ENCODE measurements at places on chromosomes 11 and 22. TPM values are rescaled to one million over a fixed set of nuclear protein-coding genes. Genes with fewer than 3 reads are reported as not detected.
A peak's percentile ranks its signal among the peaks of the same experiment; 100 is the strongest.

The TRIM49D1 gene
- total RNA-seq, result not detected

The GPR83 gene
- 0.28 TPM for total RNA-seq

The ADAMTS15 gene
- 6.2 TPM for total RNA-seq

The CYTH4 gene
- 30.2 TPM for total RNA-seq

The IL18 gene
- total RNA-seq, result 25.2 TPM

The SLC22A6 gene
- total RNA-seq, result 2.4 TPM

The SYT9 gene
- total RNA-seq, result 1.5 TPM

The TMEM191C gene
- 1.4 TPM for total RNA-seq

The INPP5J gene
- total RNA-seq, result 6.2 TPM

The AGBL2 gene
- 5.6 TPM for total RNA-seq

GRCh38 chr11:122765487-122766131 lies 72.7 kb upstream of the CRTAM start:
- no peak for DNase-seq

DNA sequence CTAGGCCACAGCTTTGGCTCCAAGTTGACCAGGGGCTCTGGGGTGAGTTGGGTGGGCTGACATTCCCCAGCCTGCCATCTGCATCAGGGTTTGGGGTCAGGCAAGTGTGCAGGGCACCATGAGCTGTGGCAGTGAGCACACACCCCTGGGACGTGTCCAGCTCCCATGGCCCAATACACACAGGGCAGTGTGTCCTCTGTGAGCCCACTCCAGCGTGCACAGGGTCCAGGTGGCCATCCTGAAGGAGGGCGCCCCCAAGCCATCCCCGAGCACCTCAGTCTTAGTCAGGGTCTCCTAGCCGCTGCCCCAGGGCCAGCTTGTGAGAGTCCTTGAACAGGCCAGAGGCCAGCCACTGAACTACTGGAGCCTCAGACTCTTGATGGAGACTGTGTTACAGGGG lies 1.2 kb upstream of the FGF3 start:
- peak; percentile 32 for DNase-seq

- DNase-seq, result no peak
Measured at GRCh38 chr22:49755631-49756001, 72.1 kb downstream of the BRD1 start.

- DNase-seq, result no peak
Measured at GRCh38 chr11:122793515-122793914, 44.8 kb upstream of the CRTAM start.

- no peak for DNase-seq
Measured at GRCh38 chr11:128614026-128614425, 26.7 kb upstream of the ETS1 start.

DNA sequence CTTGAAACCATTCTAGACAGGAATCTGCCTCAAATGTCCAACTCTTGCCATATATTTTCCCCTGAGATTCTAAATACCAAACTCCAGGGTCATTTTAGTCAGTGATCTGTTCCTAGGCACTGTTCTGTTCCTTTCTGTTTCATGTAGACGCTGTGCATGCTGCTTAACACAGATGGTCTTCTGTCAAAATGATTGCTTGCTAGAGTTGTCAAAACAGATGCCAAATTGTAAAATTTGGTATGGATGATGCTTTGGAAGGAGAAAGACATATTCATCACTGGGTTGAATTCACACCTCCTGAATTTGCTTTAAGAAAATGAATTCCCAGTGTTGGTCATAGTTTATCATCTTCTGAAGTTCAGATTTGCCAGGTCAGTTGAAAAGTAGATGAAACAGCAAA lies 425.9 kb downstream of the ETS1 start:
- no peak for DNase-seq

GRCh38 chr11:20355221-20356219 lies 8.0 kb upstream of the HTATIP2 start:
- DNase-seq, result peak; percentile 36

DNA sequence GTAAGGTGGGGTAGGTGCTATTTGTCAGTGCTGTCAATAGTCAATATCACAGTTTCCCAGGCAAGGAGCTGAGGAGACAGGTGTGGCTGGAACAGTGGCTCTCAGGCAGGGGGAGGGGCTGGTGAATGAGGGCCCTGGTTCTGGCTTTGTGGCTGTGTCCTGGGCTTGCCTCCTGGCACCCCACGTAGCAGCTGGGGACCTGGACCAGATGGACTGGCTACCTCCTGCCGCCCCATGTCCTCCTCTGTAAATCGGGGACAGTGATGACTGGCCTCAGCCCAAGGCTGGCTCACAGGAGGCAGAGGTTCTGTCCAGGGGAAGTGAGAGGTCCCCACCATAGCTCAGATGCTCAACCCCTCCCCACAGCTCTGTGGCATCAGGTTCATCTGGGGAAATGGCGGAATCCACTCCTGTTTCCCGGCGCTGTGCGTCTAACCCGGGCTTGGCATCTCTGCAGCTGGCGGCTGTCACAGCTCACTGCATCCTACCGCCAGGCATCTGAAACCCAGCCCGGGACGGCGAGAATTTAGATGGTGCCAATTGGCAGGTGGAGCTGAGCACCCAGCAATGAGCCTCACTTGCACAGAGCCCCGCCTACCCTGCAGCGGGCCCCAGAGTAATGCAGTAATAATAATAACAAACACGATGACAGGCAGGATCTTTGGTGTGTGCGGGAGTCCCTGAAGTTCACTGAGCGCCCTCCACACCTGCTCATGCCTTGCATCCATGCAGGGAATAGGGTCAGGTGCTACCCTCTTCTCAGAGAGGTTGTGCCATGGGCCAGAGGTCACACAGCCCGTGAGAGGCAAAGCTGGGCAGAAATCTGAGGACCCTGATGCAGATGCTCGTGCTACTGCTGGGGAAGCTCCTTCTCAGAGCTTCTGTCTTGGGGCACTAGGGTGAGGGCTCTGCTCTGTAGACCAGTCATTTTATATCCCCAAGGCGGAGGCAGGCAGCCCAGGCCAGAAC lies 27.8 kb upstream of the SHISAL1 start:
- DNase-seq, result no peak

- DNase-seq, result no peak
Measured at GRCh38 chr11:124586238-124586860, 16.6 kb downstream of the OR8A1 start.

DNA sequence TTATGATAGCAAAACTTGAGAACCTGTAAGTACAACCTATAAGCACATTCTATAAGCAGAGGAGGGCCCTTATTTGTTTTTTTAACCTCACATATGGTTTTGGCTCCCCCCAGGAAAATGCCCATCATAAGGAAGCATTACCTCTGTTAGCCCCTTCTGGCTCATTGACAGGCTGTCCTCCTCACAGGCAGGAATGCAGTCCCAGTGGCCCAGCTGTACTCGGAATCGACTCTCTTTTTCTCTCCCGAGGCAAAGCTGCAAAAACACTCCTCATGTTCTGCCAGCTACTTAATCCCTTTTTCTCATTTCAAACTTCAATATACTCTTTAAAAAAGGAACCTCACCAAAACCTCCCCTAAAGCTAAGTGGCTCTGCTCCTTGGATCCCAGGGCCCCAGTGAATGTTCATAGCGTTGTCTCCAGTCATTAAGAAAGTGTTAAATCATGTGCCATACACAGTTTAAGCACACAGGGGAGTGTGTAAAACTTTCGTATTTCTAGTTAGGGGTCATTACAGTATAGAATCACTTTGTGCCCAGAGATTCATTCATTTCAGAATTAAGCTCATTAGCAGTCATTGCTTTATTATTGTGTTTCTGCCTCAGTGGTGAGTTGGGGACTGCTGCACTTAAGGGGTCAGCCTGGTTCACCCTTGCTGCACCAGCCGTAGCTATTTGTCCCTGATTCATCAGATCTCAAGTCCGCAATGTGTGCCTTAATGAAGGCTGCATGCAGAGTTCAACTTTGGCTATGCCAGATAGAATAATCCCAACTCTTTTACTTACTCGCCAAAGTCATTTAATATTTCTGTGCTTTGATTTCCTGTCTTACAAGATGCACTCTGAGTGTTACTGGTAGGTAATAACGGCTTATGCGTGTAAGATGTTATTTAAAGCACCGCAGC lies 57.6 kb downstream of the JRKL start:
- no peak for DNase-seq

GRCh38 chr11:19790831-19791552 lies 78.4 kb downstream of the NAV2 start:
- no peak for DNase-seq

DNA sequence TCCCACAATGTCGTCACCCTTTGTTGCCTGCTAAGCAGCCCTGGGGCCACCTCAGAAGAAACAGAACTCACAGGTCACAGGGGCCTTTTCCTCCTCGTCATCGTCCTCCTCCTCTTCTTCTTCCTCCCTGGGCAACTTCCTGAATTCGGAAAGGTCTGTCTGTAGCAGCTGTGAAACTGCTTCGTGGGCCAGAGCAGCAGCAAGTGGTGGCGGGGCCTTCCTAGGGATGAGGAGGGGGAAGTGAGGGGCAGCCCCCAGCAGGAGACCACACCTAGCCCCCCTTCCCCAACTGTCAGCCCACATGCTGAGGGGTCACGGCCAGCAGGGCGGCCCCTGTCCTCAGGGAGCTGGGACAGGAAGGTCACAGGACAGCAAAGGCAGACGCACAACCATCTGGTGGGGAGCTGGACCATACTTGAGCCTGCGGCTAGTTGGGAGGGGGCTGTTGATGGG lies 13.2 kb downstream of the PPM1F start:
- peak; percentile 43 for DNase-seq

- no peak for DNase-seq
Measured at GRCh38 chr11:99257131-99257530, 236.4 kb downstream of the CNTN5 start.

DNA sequence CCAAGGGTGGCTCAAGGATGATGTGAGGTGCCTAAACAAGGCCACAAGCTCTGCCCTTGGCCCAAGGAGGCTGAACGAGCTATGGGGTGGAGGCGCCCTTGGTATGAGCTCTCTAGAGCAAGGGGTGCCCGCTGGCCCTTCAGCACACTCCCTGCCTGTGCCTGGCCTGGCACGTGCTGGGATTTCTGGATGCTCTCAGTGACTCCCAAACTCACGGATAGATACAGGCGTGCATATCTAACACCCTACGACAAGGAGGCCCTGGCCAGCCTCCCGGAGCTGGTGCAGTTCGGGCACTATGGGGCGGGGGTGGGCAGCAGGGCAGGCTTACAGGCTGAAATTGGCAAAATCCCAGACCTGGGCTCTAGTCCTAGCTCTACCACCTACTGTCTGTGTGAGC lies 30.6 kb downstream of the SCUBE1 start:
- no peak for DNase-seq

GRCh38 chr22:23579870-23580575 lies at the start of gene IGLL1:
IGLL1 (minus strand) TSS chr22:23580290; CDS start chr22:23580190, 100 bp downstream.
- DNase-seq, result no peak

DNA sequence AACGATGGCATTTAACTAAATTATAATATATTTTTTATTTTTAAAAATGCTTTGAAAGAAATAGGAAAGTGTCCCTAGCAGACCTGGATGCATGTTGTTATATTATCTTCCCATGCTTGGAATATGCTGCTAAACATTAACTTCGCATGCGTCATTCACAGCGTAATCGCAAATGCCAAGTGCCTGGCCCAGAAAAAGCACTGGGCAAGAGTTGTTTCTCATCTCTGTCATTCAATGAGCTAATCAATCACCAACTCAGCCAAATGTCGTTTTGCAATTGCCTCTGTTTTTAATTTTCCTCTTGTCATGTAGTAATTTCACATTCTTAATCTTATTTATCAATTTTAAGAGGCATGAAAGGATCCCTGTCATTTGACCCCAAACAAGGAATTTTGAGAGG lies 1421.9 kb downstream of the BRD1 start:
- DNase-seq, result no peak

DNA sequence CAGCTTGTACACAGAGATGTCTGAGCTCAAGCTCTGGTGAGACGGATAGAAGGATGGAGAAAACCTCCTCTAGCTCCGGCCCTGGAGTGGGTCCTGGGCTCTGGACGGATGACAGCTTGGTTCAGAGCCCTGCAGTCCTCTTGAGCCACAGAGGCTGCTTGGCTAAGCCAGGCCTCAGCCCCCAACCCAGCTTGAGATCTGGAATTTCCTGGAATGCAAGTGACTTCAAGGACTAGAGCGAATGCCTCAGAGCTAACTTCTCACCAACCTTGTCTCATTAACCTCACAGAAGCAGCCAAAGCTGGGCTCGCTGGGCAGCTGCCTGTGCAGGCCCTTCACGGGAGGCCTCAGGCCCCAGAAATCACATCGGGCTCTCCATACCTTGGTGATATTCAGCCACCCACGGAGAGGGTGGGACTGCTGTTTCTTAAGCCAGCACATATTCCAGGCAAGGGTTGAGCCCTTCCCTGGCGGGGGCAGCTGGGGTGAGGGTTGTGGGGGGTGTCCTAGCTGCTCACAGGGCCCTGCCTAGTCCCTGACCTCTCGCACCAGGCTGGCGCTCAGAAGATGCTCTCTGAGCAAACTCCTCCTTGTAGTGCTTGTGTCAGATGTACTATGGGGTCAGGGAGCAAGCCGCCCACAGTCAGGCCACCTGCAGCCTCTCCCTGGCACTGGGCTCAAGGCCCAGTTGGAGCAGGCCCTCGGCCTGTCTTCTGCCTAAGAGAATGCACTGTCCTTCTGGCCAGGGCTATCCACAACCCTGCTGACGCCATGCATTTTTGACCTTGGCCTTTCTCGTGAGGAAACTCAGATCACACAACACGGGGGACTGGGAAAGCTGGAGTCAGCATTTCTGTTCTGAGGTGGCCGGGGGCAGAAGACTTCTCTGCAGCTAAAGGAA lies 73.6 kb upstream of the TTLL12 start:
- peak; percentile 30 for DNase-seq

- no peak for DNase-seq
Measured at GRCh38 chr22:39299829-39300178, 19.6 kb downstream of the RPL3 start.

DNA sequence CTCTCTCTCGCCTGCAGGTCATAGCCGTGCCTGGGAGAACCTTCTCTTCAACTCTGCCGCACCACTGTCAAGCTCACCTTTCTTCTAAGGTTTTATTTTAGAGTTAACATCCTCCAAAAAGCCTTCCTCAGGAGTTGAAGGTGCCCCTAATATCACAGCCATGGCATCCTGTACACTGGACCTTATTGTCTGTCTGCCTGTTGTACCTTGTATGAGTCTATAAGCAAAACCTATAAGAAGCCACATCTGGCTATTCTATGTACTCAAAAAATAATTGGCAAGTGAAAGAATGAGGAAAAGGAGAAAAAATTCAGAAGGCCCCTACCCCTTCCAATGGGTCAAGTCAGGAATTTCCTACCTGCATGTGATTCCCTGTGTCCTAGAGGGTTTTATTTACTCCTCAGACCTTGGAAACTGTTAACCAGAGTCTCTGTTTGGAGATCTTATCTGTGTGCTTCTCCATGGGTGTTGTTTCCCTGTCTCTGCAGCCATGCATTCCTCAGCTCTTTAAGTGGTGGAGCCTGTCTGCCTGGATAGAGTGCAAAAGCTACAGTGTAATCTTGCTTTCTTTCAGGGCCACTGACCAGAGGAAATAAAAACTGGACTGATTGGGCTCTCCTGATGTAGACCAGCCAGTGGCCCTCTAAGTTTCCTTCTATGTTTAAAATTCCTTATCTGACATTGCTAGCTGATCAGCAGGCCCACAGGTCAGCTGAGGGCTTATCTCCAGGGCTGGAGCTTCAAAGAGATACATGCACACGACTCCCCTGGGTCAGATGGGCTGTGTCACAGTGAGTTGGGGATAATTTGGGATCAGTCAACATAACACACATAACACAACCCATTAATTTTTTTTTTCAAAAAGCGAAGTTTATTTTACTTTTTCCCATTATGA lies 37.6 kb upstream of the TMEM135 start:
- peak; percentile 61 for DNase-seq

- DNase-seq, result peak; percentile 75
Measured at GRCh38 chr11:16912692-16913111, 101.5 kb downstream of the PLEKHA7 start.

- DNase-seq, result peak; percentile 36
Measured at GRCh38 chr11:133985981-133986944, 29.5 kb upstream of the IGSF9B start.

- no peak for DNase-seq
Measured at GRCh38 chr22:44604991-44605390, 97.0 kb upstream of the PRR5 start.

All from kidney (tissue), 22 donors.